Stomach (tissue), 19 donors: ENCODE measurements at places on chromosomes 12 and 14. TPM values are rescaled to one million over a fixed set of nuclear protein-coding genes. Genes with fewer than 3 reads are reported as not detected.
A peak's percentile ranks its signal among the peaks of the same experiment; 100 is the strongest.

DNA sequence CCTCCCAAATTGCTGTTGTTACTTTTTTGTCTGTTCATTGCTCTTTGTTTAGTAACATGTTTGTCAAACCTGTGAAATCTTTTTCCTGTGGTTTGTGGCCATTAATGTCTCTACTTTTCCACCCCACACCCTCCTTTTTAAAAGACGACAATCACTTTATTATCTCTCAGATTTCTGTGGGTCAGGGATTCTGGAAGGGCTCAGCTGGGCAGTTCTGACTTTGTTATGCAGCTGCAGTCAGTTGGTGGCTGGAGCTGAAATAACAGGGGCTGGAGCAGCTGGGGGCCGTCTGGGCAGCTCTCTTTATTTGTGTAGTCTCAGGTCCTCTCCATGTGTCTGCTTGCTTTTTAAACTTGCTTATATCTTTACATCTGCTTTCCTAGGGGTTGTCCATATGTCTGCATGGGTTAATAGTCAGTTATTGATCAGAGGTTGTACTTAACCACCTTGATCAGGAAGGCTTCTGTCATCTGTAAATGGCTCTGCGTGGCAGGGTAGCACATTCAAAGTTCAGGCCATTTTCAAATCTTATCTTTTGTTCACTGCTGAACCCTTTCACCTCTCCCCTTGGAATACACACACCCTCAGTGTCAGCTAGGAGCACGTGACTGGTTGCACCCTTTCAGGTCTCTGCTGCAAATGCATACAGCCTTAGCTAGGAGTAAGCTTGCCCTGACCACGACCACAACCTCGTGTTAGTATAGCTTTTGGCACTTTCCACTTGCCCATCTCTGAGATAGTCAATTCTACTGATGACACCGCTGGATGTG, 27.9 kb downstream of the BORCS5 start:
- DNase-seq, result peak; percentile 64

The KLRC2 gene
- 1.8 TPM for total RNA-seq

DNA sequence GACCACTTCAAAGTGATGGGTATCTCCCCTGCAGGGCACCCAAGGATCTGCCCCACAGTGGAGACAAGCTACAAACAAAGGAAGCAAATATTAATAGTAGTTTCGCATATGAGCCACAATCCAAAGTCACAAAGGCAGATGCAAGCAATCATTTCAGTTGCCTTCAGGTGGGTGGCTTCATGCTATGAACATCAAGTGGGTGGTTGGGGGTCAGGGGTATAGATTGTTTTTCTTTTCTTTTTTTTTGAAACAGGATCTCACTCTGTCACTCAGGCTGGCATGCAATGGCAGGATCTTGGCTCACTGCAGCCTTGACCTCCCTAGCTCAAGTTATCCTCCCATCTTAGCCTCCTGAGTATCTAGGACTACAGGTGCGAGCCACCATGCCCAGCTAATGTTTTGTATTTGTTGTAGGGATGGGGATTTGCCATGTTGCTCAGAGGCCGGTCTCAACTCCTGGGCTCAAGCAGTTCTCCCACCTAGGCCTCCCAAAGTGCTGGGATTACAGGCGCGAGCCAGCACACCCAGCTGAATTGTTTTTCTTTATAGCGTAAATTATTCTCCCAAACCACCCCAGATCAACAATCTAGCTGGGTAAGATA, 13.4 kb upstream of the NT5DC3 start:
- no peak for DNase-seq

The PTGER2 gene
- total RNA-seq, result 3.5 TPM

The RD3L gene
- total RNA-seq, result not detected

The CPNE6 gene
- not detected for total RNA-seq

The OR5AU1 gene
- total RNA-seq, result not detected

The OTOGL gene
- total RNA-seq, result not detected

The BEGAIN gene
- total RNA-seq, result 1.1 TPM

The FAIM2 gene
- total RNA-seq, result 44.6 TPM

GRCh38 chr14:73526036-73526984, 10.6 kb upstream of the ACOT1 start:
- DNase-seq, result peak; percentile 30

GRCh38 chr14:68888883-68889282, 90.2 kb downstream of the ACTN1 start:
- DNase-seq, result no peak

GRCh38 chr12:110600254-110600653, 13.7 kb upstream of the TCTN1 start:
- DNase-seq, result peak; percentile 67

The ABCD2 gene
- 4.9 TPM for total RNA-seq

DNA sequence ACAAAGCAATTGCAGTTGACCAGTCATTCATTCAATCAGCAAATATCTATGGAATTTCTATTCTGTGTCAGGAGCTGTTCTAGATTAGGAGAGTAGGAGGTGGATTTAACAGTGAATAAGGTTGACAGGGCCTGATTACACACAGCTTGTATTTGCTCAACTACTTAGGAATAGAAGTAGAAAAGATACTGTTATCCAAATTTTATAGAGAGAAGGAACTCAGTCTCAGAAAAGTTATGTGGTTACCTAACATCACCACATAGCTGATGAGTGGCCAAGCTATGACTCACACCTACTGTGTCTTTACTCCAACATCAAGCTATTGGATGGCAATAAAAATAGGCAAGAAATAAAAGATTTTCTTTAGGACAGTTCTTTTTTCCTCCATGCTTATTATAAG, 374.8 kb downstream of the RMST start:
- DNase-seq, result peak; percentile 19

- no peak for DNase-seq
Measured at GRCh38 chr12:105640761-105641160, 310.3 kb downstream of the C12orf75 start.

- DNase-seq, result no peak
Measured at GRCh38 chr14:58309086-58309485, 10.7 kb downstream of the ARID4A start.

GRCh38 chr12:3187846-3188770, 110.9 kb downstream of the TSPAN9 start:
- peak; percentile 36 for DNase-seq

The CISTR gene
- not detected for total RNA-seq

The SH2B3 gene
- total RNA-seq, result 9.8 TPM

- DNase-seq, result no peak
Measured at GRCh38 chr14:55361190-55361589, 50.4 kb downstream of the ATG14 start.

GRCh38 chr12:62250671-62251608, 9.3 kb upstream of the USP15 start:
- no peak for DNase-seq

The NTN4 gene
- total RNA-seq, result 57.6 TPM
